Brain (organoid and tissue), 16 donors: ENCODE measurements at places on chromosomes 16 and 17. TPM values are rescaled to one million over a fixed set of nuclear protein-coding genes. Genes with fewer than 3 reads are reported as not detected.

RNF43 gene
- 0.56 TPM for polyA plus RNA-seq

NUPR1 gene
- polyA plus RNA-seq: 289 TPM

HS3ST2 gene
- 6.5 TPM for polyA plus RNA-seq

GPRC5C gene
- 63.8 TPM for polyA plus RNA-seq

KRTAP4-6 gene
- polyA plus RNA-seq: not detected
